COLO829 (cell line): ENCODE measurements at places on chromosomes 11 and 22.
A peak's percentile ranks its signal among the peaks of the same experiment; 100 is the strongest.

GRCh38 chr11:111604392-111605009, 2.3 kb downstream of the SIK2 start:
- peak; percentile 31 for DNase-seq

- DNase-seq, result peak; percentile 13
Observed at GRCh38 chr11:93236741-93237675, 39.2 kb upstream of the SLC36A4 start.

DNA sequence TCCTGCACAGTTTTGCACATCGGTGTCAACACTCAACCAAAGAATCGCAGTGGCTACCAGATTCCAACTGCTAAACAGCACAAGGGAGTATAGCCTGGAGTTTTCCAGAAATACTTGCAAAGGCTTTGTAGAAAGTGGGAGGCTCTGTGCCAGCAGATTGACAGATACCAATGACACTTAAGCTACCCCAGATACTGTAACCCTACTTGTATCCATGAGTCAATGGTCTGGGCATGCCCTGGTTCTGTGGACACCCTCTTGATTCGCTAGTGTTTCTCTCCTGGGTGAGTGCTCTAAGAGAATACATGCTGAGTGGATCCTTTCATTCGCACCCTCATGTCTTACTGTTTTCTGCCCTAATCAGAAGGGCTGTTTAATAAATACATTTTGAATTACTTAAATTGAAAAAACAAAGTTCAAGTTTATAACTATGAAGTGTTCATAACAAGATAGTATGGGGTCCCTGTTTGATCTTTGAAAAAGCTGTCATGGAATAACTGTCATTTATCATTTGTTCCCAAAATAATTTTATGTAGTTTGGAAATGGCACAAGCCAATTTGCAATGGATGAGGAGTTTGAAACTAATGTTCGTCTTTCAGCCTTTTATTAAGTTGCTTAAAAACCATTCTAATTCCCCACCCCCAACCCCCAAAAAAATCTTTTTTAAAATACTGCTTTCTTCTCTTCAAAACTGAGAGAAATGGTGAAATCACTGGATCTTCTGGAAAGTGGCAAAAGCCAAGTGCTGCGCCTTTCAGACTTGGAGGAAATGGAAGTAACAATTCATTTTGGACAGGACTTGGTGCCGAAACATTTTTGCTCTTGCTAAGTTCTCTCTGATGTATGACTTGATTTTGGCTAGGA, 600.5 kb upstream of the TENM4 start:
- no peak for DNase-seq

DNA sequence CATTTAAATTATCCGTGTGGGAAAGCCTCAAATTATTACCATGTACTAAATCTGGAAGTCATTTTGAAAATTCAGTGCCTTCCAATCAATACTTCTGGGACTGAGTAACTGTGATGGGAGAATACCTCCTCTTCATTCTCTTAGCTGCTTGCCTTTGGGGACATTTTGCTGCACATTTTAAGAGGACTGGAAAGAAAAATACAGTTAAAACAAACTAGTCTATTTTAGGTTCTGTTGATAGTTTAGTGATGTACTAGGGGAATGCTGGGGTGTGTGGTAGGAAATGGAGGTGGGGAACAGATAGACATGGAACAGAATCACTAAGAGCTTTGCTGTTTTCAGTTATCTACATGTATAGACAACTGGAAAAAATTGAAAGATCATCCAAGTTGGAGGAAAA, 65.7 kb upstream of the APOA1 start:
- no peak for DNase-seq

GRCh38 chr11:34904421-34904955, 11.7 kb downstream of the APIP start:
- no peak for DNase-seq

DNA sequence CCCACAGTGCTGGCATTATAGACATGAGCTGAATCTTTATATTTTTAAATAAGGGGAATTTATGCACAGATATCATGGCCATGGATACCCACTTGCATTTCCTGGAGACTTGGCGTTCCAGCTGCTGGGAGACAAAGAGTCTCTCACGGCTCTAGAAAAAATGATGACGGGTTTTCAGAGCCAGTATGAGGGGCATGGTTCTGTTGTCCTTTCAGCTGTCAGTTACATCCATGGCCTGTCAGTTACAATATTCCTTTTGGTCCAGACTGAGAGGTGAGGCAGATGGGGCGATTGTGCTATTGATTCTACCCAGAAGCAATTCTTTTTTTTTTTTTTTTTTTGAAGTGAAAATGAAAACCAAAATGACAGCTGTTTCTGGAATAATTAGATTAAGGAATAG, 29.7 kb downstream of the USH1C start:
- no peak for DNase-seq

- no peak for DNase-seq
Observed at GRCh38 chr11:18590571-18590970, 2.0 kb upstream of the UEVLD start.

- DNase-seq, result no peak
Observed at GRCh38 chr22:40766956-40767355, 52.2 kb downstream of the SLC25A17 start.

DNA sequence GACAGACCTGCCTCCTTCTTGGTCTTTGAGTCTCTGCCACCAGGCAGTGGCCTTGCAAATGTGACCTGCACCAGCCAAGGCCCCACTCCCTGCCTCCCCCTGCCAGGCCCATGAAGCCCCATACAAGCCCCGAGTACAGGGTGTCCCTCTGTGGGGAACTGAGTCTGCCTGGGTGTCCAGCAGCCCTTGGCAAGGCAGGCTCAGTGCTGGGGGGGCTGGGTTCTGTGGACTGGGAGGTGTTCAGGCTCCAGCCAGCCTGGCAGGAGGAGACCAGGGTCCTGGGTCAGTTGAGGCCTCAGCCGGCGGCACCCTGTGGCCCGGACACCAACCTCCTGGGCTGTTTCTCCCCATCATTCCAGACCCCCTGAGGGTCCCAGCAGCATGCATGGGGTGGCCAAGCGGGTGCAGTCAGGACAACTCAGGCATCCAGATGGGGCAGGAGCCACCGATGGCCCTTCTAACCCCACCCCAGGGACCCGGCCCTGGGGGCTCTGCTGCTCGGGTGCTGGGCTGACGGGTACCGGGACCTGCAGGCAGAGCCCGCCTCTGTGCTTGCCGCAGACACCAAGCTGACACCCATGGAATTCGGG, 5.7 kb downstream of the MUC5AC start:
- no peak for DNase-seq

GRCh38 chr11:31809857-31810778, 1.0 kb downstream of the PAX6 start:
- no peak for DNase-seq

- no peak for DNase-seq
Observed at GRCh38 chr11:61618978-61619377, 38.1 kb upstream of the SYT7 start.

GRCh38 chr11:96109331-96110030, 185.6 kb upstream of the MTMR2 start:
- no peak for DNase-seq

- DNase-seq, result no peak
Observed at GRCh38 chr11:31664954-31665353, 146.2 kb downstream of the PAX6 start.

DNA sequence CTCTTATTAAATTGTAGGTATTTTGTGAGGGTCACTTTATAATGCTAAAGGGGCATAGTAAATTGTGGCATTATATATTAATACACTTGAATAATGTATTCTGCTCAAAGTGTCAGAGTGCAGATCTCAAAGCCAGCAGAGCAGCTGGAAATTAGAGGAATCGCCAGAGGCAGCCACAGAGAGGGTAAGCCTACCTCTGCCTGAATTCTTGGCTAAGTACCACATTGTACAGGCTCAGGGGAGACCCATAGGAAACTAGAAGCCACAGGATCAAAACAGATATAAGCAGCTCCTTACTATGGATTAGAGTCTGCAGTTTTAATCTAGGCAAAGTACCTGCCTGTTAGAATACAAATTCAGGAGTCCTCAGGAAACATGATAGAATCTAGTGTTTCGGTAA, 249.3 kb downstream of the DDX10 start:
- no peak for DNase-seq

- no peak for DNase-seq
Observed at GRCh38 chr11:5671831-5672230, 13.0 kb downstream of the TRIM5 start.

DNA sequence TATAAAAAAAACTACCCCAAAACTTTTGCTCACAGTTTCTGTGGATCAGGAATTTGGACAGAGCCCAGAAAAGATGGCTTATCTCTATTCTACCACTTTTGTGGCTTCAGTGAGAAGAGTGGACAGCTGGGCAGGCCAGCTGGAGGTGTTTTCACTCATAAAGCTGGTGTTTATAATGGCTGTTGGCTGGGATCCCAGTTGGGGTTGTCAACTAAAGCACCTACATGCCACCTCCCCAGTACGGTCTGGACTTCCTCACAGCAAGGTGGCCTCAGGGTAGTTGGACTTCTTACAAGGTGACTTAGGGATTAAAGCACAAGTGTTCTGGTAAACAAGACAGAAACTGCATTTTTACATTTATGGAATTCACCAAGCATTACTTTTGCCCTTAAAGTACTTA, 171.0 kb downstream of the NELL1 start:
- no peak for DNase-seq
